CD4-positive, CD25-positive, alpha-beta regulatory T cell (primary cell): ENCODE measurements at places on chromosomes 5 and 9. TPM values are rescaled to one million over a fixed set of nuclear protein-coding genes. Genes with fewer than 3 reads are reported as not detected.

The OBP2B gene
- total RNA-seq = not detected

The FAM78A gene
- 95.6 TPM for total RNA-seq

- DNase-seq = peak; percentile 31
Measured at GRCh38 chr5:39076757-39077728, 2.8 kb upstream of the RICTOR start.

DNA sequence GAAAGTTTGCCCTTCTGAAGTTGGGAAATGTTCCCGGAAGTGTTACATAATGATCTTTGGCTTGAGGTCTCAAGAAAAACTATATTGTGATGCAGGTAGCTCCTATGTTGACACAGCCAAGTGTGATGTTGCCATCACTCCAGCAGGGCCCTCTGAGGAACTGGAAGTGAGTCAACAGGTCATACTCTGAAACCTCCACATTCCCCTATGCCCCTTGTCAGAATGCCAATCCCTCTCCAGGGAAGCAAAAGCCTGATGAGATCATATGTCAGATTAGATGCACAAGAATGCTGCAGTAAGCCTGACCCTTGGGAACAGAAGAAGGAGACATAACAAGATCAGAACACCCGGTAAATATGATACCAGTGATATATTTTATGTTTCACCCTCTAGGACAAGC is 66.8 kb upstream of the ITGA2 start:
- no peak for DNase-seq

DNA sequence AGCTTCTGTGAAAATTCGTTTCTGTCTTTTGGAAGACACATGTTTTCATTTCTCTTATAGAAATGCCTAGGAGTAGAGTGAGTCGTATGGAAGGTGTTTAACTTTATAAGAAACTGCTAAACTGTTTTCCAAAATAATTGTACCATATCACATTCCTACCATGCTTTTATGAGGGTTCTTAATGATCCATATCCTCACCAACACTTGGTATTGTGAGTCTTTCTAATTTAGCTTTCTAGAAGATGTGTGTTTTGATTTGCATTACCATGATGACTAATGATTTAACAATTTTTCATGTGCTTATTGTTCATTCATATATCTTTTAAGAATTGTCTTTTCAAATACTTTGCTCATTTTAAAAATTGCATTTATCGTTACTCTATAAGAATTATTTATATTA is 223.6 kb downstream of the COMMD10 start:
- DNase-seq = no peak
